ENCODE measurements at places on chromosomes 1 and 21.

DNA sequence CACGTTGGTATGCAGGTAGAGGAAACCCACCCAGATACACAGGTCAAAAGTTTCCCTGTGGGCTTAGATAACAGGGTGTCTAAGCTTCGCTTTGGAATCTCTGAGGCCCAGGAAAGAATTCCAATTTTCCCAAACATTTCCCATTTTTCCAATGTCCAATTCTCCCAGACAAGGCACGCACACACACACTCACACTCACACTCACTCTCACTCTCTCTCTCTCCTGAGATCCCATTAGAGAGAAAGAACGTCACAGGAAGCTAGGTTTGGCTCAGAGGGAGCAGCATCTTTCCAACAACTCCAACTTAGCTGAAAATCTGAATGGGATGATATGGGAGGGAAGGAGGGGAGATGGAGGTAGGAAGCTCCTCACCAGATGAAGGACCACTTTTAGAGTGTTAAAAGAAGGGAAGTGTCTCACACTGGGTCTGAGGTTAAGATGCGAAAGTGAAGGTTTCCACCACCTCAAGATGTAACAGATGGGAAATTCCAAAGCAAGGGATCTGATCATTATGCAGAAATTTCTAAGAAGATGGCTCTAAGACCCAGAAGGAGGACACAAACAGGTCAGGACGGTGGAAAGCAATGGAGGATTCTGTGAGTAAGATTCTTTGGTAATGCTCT is 63.5 kb downstream of the GNG12 start:
- DNase-seq: no peak

DNA sequence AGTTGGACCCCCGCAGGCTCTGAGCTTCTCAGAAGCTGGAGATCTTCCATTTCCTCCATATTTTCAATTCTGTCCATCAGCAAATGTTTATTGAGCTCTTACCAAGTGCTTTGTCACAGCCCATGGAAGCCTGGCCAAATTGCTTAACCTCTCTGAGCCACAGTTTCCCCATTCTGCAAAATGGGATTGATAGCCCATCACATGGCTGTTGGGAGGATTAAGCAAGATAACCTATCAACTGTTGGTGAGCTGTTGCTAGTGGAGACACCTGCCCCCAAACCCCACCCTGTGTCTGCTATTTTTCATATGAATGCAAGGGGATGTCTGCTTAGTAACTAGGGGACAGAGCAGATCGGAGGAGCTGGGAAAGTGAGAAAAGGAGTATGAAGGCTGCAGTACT is 38.3 kb downstream of the CD34 start:
- DNase-seq: no peak

DNA sequence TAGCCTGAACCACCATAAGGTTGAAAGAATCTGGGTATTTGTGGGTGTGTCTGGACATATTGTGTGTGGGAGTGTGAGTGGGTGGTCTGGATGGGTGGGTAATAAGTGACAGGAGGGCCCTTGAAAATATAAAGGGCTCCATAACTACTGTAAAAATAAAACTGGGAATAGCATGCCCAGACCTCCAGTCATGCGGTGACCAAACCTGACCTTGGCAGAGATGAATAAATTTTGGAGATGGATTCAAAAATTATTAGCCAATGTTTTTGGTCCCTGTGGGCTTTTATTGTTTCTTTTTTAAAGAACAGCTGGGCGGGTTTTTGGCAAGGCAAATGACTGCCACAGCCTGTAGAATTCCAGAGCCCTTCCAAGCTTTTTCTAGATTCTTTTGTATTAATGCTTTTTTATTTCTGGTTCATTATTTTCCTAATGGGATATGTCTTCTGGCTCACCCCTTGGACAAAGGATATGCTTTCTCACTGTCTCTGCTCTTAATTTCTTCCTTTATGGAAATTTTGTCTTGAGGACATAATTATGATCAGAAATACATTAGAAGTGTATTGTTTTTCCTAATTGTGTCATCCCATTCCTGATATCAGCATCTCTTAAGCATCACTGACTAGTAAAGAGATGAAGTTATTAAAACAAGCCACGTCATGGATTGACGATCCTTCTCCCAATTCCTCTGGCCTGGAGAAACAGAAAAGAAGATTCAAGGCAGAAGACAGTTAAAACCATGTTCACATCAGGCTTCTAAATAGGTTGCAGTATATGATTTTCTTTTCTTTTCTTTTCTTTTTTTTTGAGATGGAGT is 69.5 kb downstream of the NTMT2 start:
- peak; percentile 28 for DNase-seq

DNA sequence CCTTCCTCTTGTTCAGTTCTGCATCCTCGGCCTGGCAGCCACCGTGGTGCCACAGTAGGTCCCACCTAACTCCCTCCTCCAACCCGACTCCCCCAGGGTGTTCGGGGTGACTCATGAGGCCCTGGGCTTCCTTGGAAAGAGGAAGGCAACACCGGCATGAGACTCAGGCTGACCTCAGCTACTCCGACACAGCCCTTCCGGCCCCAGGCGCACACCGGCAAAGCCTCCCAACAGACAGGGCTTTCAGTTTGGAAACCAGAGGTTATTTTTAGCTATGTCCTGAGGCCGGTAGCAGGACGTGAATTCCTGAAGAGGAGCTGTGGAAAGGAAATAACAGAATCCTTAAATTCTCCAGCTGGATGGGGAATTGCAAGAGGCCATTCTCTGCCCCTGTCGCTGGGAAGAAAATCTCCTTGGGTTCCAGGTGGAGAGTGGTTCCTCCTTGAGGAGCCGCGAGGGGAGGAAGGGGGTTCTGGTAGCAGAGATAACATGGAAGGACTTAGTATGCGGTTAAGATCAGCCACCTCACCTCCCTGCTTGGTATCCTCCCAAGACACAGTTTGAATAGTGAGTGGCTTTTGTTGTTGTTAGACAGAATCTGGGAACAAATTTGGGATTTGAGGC is 24.4 kb downstream of the PLXNA2 start:
- DNase-seq: peak; percentile 50

DNA sequence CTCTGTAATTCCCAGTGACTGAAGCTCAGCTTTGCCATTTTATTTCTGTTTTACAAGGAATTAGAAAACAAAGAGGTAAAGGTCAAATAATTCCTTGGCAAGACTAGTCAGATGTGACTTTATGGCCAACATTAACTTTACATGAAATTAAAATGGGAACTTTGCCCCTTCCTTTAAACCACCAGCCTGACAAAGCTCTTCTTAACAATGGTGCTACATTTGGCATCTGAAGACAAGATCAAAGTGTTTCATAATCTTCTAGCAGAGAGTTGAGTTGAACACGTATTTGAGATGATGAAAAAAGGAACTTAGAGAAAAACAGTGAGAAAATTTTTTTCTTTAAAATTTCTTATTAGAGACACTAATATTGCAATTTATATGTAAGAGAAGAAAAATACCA is 193.8 kb downstream of the AK5 start:
- no peak for DNase-seq

- DNase-seq: no peak
Measured at GRCh38 chr1:205692423-205692822, 12.1 kb upstream of the SLC45A3 start.

DNA sequence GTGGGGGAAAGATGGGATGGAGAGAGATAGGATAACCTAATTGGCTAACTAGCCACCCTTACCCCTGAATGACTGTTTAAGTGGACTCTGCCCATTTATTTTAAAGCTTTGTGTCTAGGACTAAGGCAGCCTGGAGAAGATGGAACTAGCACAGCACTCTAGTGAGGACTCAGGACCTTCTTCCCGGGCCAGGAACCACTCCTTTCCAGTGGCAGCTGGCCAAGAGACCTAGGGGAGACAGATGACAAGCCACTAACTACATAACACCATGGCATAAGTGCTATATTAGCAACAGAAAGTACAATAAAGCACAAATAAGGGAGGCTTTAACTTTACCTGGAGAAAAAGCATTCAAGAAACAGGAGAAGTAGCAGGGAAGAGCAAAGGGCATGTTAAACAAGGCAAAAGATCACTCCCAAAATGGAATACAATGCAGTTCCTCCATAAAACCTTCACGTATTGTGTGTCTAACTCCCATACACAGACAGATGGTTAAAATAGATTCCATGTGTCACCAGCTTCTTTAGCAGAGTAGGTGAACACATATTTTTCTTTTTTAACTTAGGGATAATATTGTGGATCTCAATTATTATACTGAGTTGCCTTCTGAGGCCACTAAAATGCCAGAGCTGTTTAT is 20.6 kb downstream of the CLCA1 start:
- DNase-seq: no peak

GRCh38 chr1:228306275-228307217 is 98.7 kb downstream of the OBSCN start:
- no peak for DNase-seq

GRCh38 chr1:16215882-16216753 is 3.7 kb upstream of the ARHGEF19 start:
- peak; percentile 85 for DNase-seq

- DNase-seq: no peak
Measured at GRCh38 chr1:200992382-200993048, 31.0 kb downstream of the KIF21B start.

DNA sequence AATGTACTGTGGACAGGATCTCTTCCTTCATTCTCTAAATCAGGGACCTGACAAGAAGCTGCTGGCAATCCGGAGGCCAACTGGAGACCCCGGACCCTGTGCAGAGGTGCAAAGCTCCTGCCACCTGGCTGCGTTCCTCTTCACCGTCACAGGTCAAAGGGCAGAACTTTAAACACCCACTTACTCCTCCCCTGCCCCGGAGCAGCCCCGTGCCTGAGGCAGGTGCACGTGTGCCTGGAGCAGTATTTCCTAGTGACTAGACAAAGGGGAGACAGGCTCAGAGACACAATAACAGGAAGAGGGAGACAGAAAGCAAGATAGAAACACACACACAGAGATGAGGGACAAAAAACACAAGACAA is 6.6 kb upstream of the PIGC start:
- no peak for DNase-seq
